ENCODE measurements at places on chromosomes 11 and 22.

- no peak overlapping the region for H3K4me3 ChIP-seq
- no peaks in the 10 kb centered on the region for H3K4me1 ChIP-seq
- H3K36me3 ChIP-seq, result no peaks in the 10 kb centered on the region
- H3K27ac ChIP-seq, result no peak overlapping the region
- DNase-seq, result no peak
Observed at GRCh38 chr11:126502982-126503381, 147.5 kb downstream of the ST3GAL4 start.

GRCh38 chr11:121482231-121483129, 29.7 kb upstream of the SORL1-AS1 start:
- no peak for DNase-seq
- H3K27me3 ChIP-seq, result peaks cover 15% of the 10 kb centered on the region

DNA sequence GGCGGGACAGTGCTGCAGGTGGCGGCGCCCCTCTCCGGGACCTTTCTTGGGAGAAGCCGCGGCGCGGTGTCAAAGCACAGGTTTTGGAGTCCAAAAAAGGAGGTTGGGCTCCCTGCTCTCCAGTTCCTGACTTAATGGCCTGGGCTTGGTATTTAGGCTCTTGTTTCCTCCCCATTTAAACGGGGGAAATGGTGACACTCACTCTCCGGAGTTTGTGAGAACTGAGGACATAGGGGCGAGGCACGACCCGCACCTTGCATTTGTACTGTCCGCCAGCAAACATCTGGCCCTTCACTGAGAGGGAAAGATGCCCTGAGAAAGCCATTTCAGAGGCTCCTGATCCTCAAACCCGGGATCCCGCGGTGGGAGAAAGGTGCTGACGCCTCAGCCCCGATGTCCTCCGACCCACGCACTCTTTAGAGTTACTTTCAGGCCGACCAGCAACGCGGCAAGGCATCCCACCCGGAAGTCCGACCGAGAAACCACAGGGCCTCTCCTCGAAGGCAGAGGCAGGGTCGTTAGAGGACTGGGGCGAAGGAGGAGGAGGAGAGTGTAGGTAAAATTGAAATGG, 2.9 kb upstream of the WDR74 start:
- H3K4me3 ChIP-seq, result no peak overlapping the region
- H3K4me1 ChIP-seq, result peaks cover 22% of the 10 kb centered on the region
- H3K27me3 ChIP-seq, result no peaks in the 10 kb centered on the region
- no peak for DNase-seq
- H3K36me3 ChIP-seq, result peaks cover 5% of the 10 kb centered on the region

DNA sequence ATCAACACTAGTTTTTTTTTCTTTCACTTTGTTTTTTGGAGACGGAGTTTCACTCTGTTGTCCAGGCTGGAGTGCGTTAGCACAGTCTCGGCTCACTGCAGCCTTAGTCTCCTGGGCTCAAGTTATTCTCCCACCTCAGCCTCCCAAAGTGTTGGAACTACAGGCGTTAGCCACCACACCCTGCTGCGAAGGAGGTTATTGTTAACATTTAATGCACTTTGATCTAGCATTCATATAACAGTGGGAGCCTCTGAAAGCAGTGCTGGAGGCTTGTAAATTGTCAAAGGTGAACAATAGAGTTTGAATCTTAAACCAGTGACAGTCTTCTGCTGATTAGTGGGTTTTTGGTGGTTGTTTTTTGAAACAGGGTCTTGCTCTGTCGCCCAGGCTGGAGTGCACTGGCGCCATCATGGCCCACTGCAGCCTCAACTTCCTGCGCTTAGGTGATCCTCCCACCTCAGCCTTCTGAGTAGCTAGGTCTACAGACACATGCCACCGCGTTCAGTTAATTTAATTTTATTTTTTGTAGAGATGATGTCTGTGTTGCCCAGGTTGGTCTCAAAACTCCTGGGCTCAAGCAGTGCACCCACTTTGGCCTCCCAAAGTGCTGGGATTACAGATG, 96.9 kb upstream of the HORMAD2 start:
- no peaks in the 10 kb centered on the region for H3K27me3 ChIP-seq
- DNase-seq, result no peak
- H3K4me1 ChIP-seq, result no peaks in the 10 kb centered on the region
- H3K27ac ChIP-seq, result no peak overlapping the region
- no peak overlapping the region for H3K4me3 ChIP-seq

DNA sequence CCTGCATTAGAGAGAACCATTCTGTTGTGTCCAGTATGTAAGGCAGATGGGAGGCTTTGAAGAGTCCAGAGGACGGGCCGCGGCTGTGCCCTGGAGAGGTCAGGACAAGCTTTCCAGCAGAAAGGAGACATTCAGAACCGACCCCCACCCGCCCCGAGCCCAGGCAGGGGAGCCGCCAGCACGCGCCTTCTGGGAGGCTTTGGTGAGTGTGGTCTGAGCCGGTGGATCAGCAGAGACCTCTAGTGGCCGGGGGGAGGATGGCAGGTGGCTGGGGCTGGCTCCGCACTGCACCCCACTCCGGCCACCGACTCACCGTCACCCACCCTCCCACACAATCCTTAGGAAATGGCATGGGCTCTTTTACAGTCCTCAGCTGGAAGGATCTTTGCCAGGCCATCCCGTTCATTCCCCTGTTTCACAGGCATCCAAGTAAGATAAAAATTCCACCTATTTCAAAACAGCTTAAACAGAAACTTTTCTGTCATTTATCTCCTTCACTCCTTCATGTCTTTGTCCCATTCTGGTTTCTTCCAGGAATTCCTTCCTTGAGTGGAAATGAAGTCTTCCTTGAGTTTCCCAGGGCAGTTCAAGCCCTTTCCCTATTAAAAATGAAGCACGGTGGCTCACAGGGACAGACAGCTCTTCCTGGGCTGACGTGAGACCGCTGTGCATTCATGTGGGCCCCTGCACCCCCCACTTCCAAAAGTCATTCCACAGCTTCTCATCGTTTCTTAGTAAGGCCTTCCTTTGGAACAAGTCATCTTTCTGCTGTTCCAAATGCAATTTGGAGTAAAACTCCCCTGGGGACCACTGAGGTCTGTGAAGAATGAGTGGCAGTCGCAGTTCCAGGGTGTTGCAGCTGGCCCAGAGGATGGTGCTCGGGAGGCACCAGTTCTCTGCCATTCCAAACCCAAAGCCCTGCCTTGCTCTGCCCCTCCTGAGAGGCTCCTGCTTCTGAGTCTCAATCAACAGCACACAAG, 91.0 kb downstream of the FEZ1 start:
- H3K4me1 ChIP-seq, result peaks cover 49% of the 10 kb centered on the region
- no peaks in the 10 kb centered on the region for H3K27me3 ChIP-seq
- peaks cover 50% of the 10 kb centered on the region for H3K36me3 ChIP-seq
- no peak overlapping the region for H3K4me3 ChIP-seq
- peak; percentile 93 for DNase-seq

GRCh38 chr11:2760196-2760871, 60.5 kb upstream of the KCNQ1OT1 start:
- H3K27ac ChIP-seq, result no peak overlapping the region
- H3K36me3 ChIP-seq, result no peaks in the 10 kb centered on the region
- H3K4me1 ChIP-seq, result peaks cover 6% of the 10 kb centered on the region
- H3K27me3 ChIP-seq, result peaks cover 11% of the 10 kb centered on the region

DNA sequence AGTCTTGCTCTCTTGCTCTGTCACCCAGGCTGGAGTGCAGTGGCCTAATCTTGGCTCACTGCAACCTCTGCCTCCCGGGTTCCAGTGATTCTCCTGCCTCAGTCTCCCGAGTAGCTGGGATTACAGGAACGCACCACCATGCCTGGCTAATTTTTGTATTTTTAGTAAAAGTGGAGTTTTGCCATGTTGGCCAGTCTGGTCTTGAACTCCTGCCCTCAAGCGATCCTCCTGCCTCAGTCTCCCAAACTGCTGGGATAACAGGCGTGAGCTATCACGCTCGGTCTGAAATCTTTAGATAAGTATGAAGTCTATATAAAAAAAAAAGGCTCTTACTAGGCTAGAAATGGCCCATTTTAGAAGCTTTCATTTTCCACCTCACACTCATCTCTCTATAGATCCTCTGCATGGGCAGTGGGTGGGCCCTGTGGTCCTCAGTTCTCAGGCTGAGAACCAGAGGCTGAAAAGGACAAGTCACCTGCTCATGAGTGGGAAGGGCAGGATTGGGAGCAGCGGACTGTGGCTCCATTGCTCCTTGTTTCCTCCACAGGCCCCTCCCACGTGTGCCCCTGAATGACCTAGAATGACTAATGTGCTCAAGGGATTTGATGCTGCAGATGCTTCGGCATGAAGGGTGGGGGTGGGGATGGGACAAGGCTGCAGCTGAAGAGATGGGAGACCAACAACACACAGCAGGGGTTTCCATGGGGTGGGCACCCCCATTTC, 19.8 kb upstream of the PRAME start:
- no peaks in the 10 kb centered on the region for H3K4me1 ChIP-seq
- peaks cover 37% of the 10 kb centered on the region for H3K27me3 ChIP-seq

GRCh38 chr11:131025020-131025419, 108.7 kb upstream of the SNX19 start:
- H3K4me1 ChIP-seq, result no peaks in the 10 kb centered on the region
- DNase-seq, result no peak
- no peak overlapping the region for H3K27ac ChIP-seq
- H3K36me3 ChIP-seq, result no peaks in the 10 kb centered on the region
- peaks cover 16% of the 10 kb centered on the region for H3K27me3 ChIP-seq

DNA sequence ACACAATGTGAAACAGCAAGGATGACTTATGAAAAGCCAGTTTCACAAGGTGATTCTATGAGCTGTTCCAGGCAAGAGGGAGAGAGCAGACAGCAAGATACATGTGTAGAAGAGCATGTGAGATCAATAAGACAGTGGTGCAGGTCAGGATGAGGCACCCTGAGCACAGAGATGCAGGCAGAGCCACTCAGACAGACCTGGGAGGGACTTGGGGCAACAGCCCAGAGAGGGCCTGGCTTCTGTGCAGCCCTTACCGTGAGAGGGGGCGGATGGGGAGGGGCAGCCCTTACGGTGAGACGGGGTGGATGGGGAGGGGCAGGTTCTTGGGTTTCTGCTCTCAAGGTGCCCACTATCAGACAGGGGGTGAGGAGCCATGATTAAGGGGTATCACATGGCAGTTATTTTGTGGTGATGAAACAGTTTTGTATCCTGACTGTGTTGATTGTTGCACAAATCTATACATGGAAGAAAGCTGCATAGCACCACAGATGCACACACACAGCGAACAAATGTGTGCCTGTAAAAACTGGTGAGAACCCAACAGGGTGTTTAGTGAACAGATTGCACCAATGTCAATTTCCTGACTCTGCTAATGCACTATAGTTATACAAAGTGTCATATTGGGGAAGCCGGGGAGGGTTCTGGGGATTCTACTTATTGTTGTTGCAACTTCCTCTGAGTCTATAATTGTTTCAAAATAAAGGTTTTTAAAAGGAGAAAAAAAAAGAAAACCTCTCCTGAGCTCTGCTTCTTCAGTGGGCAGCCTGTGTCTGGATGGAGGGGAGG, 5.2 kb upstream of the C22orf42 start:
- no peaks in the 10 kb centered on the region for H3K4me1 ChIP-seq
- peak; percentile 59 for DNase-seq
- H3K27me3 ChIP-seq, result peaks cover 5% of the 10 kb centered on the region
- no peak overlapping the region for H3K4me3 ChIP-seq
- H3K27ac ChIP-seq, result no peak overlapping the region

DNA sequence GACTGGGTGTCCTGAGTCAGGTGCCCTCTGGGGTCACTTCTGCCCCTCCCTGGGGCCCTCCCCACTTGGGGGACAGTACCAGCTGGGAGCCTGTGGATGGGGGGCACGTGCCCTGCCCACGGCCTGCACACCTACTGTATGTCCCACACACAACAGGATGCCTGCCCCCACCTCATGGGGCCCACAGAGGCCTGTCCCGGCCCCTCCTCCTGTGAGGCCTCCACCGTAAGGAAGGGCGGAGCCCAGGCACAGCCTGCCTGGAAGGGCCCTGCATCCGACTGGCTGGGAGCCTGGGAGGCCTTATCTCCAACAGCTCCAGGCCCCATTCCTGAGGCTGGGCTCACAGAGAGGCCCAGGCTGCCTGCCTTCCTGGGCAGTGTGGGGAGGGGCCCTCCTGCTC, 47.8 kb downstream of the BRSK2 start:
- no peaks in the 10 kb centered on the region for H3K27me3 ChIP-seq
- H3K27ac ChIP-seq, result no peak overlapping the region
- no peak for DNase-seq
- no peaks in the 10 kb centered on the region for H3K4me1 ChIP-seq

- no peaks in the 10 kb centered on the region for H3K4me1 ChIP-seq
- no peak for DNase-seq
- no peaks in the 10 kb centered on the region for H3K36me3 ChIP-seq
- H3K27ac ChIP-seq, result no peak overlapping the region
Observed at GRCh38 chr11:1647901-1648652, 18.5 kb downstream of the KRTAP5-5 start.

GRCh38 chr11:85709941-85710702, 24.1 kb upstream of the CCDC89 start:
- no peaks in the 10 kb centered on the region for H3K27me3 ChIP-seq
- H3K4me3 ChIP-seq, result no peak overlapping the region

DNA sequence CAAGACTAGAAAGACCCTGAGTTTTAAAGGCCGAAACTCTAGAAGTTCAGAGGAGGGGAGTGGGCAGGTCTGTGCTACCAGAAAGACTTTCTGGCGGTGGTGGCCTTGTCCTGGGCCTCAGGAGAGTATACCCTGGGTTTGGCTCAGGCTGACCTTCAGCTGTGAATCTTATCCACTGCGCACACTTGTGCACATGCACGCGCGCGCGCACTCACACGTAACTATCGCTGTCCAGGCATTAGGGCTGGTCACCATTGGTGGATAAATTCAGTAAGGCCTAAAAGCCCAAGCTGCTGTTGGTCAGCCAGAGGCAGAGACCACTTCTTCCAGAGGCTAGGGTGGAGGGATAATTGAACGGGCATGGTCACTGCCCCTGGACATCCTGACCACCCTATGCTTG, 25.1 kb downstream of the ARHGEF17 start:
- H3K36me3 ChIP-seq, result no peaks in the 10 kb centered on the region
- peaks cover 72% of the 10 kb centered on the region for H3K4me1 ChIP-seq
- H3K4me3 ChIP-seq, result peak overlapping the region; percentile 55
- H3K27ac ChIP-seq, result peak overlapping the region; percentile 95

DNA sequence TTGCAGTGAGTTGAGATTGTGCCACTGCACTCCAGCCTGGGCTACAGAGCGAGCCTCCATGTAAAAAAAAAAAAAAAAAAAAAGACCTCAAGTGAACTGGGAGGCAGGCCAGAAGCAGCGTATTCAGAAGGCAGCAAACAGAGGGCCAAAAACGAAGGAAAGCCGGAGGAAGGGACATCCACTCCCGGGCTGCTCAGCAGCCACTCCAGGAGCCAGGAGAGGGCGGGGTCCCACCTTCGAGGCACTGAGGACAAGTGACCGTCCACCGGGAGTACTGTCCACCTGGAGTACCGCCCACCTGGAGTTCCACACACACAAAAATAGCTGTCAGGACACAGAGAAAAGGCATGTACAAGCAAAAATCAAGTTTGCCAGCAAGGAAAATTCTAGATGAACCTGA, 5.5 kb downstream of the TOLLIP start:
- H3K4me3 ChIP-seq, result no peak overlapping the region
- peaks cover 56% of the 10 kb centered on the region for H3K4me1 ChIP-seq
- H3K27ac ChIP-seq, result peak overlapping the region; percentile 59

GRCh38 chr11:83836883-83837654, 550.9 kb upstream of the CCDC90B start:
- DNase-seq, result no peak
- H3K36me3 ChIP-seq, result no peaks in the 10 kb centered on the region
- H3K27me3 ChIP-seq, result peaks cover 39% of the 10 kb centered on the region
- no peaks in the 10 kb centered on the region for H3K4me1 ChIP-seq
- H3K4me3 ChIP-seq, result no peak overlapping the region

- no peaks in the 10 kb centered on the region for H3K27me3 ChIP-seq
- H3K4me3 ChIP-seq, result no peak overlapping the region
- H3K27ac ChIP-seq, result no peak overlapping the region
- DNase-seq, result no peak
- peaks cover 20% of the 10 kb centered on the region for H3K36me3 ChIP-seq
Observed at GRCh38 chr11:100908746-100909145, 220.9 kb downstream of the PGR start.
